ENCODE measurements at places on chromosomes 16 and 17.
A peak's percentile ranks its signal among the peaks of the same experiment; 100 is the strongest.

DNA sequence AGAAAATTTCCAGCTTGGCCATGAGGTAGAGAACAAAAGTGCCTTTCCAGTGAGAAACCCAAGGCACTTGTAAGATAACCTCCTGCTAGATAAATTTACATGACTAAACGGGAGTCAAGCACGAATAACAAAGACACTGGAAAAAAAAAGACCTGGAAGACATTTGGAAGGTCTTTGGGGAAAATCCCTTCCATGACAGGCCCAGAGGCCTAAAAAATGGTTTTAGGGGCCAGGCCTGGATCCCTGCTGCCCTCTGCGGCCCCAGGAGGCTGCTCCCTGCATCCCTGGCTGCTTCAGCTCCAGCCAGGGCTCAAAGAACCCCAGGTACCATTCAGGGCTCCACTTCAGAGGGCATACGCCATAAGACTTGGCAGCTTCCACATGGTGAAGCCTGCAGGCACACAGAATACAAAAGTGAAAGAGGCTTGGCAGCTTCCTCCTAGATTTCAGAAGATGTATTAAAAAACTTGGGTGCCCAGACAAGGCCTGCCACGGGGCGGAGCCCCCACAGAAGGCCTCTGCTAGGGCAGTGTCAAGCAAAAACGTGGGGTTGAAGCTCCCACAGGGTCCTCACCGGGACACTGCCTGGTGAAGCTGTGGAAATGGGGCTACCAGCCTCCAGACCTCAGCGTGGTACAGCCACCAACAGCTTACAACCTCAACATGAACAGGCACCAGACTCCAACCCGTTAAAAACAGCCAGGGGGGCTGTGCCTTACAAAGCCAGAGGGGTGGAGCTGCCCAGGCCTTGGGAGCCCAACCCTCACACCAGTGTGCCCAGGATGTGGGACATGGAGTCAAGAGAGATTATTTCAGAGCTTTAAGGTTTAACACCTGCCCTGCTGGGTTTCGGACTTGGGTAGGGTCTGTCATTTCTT lies 77.1 kb downstream of the SDK2 start:
- no peak for DNase-seq

DNA sequence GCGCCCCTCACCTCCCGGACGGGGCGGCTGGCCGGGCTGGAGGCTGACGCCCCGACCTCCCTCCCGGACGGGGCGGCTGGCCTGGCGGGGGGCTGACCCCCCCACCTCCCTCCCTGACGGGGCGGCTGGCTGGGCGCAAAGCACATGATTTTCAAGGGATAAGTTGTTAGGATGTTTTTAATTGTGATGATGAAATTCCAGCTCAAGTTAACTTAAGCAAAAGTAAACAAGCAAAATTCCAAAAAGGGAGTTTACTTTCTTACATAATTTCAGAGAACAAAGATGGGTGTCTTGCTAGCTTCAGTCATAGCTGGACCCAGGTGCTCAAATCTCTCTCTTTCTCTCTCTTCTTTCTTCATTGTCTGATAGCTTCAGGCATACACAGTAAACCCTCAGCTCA lies 33.6 kb upstream of the MED9 start:
- DNase-seq, result no peak

DNA sequence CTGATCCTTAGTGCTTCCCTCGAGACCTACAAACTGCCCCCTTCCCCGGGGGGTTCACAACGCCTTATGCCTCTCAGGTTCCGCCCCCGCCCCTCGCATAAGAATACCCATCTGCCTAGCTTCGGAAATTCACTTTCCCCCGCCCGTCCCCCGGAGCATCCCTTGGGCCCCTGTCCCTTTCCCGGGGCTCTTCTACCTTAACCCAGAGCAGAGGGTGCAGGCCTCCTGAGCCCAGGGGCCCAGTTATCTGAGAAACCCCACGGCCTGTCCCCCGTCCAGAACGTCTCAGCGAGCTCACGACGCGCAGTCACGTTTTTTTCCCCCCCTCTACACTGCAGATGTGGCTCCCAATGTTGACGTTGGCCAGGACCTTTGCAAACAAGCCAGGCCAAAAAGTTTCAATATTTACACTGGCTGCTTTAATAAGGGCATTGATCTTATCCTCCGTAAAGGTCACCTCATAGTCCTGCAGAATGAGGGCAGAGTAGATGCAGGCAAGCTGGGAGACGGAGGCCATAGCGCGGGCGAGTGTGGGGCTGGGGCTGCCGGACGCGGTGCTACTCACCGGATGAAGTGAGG lies 1.4 kb upstream of the NBR1 start:
- DNase-seq, result peak; percentile 7

DNA sequence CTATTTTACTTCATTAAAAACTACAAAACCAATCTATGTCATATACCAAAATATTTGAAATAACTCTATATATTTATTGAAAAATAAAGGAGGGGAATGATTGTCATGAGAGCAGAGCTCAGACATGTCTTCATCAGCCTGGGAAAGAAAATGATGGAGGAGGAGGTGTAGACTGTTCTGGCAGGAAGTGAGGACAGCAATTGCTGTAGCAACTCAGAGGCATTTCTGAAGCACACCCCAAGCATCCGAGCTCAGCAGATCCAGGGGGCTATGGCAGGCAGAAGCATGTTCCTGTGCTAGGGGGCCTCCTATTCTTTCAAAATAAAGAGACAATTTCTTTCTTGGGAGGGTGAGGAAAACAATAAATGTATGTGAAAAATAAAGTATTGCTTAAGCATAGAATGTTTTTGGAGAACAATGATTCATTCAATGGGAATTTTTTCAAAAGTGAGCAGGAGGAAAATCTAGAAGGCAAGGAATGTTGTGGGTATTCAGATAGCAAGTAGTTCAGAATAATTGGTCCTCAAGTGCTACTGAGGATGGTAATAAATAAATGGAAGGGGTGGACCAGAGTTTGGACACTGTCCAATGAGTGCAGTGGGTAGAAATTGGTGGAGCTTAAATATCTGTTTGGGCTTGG lies 383.4 kb downstream of the CDH11 start:
- no peak for DNase-seq

Data from effector CD4-positive, alpha-beta T cell (primary cell).